ENCODE measurements at places on chromosomes 2 and 18. TPM values are rescaled to one million over a fixed set of nuclear protein-coding genes. Genes with fewer than 3 reads are reported as not detected.

DNA sequence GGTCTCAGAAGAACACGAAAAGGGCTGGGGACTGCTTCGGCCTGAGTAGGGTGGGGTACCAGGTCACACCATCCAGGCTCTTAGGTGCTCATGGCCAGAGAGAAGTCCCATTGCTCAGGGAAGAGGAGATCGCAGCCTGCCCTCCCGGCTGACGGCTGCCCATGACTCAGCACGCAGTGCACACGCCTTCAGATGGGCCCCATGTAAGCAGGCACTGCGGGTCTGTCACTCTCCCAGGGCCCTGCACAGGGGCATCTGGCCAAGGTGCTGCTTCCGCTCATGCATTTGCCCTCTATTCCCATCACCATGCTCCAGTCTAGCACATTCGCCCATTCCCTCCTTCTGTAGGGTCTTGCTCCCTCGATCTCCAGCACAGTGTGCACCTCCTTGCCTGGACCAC lies 34.7 kb downstream of the SFXN5 start:
- DNase-seq, result no peak

DNA sequence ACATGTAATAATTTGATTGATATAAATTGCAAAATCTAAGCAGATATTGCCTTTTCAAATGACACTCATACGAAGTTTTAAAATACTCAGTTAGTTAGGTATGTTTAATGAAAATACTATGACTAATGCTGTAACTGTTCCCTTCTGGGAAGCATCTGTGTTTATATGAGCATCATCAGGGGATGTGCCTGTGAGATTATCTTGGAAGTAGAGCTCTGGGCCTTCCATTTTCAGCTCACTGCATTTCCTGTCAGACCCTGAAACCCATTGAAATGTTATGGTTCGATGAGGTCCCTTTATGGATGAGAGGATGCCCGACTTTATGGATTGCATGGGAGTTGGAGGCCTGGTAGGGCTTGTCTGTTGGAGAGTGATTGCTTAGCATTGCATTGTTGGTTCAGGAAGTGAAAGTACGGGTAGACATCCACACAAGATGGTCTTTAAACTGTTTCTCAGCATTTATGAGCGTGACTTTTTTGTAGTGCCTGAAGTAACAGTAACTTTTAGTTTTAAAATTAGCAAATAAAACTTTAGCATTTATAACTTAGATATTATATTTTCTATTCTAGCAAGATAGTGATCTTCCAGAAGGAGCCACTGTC lies 28.7 kb downstream of the ELP2 start:
- DNase-seq, result no peak

- DNase-seq, result no peak
Observed at GRCh38 chr18:57426187-57426586, 9.0 kb upstream of the ONECUT2 start.

DNA sequence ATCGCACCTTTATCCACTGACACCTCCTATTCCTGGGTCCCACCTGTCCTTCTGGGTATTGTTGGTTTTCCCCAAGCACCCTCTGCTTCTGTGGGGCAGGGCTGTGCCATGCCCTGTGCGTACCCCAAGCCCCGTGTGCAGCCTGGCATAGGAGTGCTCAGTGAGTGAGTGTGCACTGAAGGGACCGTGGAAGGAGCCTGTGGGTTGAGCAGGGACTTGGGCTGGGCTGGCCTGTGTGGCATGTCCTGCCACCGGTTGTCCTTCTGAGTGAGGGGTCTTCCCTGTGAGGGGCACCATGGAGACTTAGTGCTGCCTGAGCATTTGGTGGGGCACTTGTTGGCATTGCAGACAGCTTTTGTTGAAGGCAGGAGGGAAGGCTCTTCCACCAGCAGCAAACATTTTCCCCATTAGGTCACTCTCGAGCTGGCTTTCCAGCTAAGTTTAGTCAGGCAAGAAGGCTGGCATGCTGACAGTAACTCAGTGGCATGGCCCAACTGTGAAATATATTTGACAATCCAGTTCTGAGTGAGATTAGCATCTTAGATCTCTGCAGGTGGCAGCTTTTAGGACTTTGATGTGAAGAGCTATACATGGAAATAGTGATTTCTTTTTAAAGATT lies 64.7 kb downstream of the LPIN1 start:
- DNase-seq, result no peak

DNA sequence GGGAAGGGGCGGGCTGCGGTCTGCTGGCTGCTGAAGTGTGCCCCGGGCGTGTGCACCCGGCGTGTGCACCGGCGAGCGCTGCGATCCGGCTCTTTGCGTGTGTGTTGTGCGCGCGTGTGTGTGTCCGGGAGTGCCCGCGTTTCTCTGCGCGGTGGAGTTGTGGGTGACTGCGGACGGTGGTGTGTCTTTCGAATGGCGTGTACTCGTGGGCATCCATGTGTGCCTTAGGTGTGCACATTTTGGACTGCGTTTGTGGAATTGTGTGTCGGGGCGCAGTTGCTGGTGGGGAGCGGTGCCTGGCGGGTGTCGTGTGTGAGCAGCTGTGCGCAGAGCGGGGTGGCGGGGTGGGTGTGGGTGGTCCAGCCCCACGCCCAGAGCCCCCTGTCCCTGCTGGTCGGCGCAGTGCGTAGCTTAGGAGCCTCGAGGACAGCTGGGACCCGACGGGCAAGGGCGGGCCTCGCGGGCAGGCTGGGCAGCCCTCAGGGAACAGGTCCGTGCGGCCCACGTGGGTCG lies 533 bp downstream of the HPCAL1 start:
- DNase-seq, result no peak

DNA sequence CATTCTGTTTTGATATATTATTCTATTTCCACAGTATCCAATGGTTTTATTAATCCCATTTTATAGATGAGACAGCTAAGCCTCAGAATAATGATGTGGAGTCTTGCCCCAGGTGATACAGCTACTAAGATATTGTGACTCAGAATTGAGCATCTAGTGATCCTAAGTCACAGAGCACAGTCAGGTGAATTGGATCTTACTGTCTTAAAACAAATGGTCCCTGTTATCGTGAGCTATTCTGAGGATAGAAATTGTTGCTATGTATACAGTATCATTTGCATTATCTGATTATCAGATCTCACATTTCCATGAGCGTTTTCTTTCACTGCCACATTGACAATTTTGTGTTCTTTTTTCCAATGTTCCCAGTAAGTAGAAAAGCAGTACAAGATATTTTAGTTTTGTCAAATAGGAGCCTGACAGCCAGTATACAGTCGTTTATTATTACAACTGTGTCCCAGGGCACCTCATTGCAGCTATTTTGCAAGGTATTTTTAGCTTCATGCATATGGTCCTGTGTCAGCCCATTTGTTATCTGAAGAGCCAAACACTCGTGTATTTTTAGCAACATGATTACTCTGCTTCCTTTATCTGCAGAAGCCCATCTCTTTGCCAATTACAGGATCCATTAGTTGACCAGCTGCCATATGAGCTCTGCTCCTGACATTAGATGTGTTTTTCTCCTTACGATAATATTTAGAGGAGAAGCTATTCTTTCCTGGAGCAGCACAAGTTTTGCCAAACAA lies 25.1 kb upstream of the SGPP2 start:
- no peak for DNase-seq

- no peak for DNase-seq
Observed at GRCh38 chr2:208153156-208153555, 7.2 kb upstream of the CRYGB start.

DNA sequence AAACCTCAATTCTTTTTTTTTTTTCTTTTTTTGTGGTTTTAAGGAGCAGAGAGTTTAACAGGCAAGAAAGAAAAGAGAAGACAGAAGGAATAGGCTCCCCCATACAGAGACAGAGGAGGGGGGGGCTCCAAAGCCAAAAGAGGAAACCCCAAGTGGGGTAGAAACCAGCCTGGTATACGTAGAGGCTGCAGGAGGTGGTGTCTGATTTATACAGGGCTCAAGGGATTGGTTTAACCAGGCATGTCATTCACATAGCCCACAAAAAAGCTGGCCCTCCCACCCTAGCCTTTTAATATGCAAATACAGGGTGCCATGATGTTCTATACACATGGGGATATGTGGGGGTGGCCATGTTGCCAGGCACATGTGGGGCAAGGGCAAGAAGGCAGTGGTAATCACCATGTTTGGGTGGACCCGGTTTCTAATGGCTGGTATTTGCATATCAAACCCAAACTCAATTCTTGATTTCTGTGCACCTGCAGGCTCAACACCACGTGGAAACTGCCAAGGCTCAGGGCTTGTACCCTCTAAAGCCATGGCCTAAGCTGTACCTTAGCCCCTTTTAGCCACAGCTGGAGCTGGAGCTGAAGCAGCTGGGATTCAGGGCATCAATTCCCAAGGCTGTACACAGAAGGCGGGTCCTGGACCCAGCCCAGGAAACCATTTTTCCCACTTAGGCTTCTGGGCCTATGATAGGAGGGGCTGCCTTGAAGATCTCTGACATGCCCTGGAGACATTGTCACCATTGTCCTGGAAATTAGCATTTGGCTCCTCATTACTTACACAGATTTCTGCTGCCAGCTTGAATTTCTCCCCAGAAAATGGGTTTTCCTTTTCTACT lies 170.3 kb downstream of the MAIP1 start:
- no peak for DNase-seq

GRCh38 chr18:76408480-76409067 lies 86.5 kb downstream of the ZNF516 start:
- no peak for DNase-seq

DNA sequence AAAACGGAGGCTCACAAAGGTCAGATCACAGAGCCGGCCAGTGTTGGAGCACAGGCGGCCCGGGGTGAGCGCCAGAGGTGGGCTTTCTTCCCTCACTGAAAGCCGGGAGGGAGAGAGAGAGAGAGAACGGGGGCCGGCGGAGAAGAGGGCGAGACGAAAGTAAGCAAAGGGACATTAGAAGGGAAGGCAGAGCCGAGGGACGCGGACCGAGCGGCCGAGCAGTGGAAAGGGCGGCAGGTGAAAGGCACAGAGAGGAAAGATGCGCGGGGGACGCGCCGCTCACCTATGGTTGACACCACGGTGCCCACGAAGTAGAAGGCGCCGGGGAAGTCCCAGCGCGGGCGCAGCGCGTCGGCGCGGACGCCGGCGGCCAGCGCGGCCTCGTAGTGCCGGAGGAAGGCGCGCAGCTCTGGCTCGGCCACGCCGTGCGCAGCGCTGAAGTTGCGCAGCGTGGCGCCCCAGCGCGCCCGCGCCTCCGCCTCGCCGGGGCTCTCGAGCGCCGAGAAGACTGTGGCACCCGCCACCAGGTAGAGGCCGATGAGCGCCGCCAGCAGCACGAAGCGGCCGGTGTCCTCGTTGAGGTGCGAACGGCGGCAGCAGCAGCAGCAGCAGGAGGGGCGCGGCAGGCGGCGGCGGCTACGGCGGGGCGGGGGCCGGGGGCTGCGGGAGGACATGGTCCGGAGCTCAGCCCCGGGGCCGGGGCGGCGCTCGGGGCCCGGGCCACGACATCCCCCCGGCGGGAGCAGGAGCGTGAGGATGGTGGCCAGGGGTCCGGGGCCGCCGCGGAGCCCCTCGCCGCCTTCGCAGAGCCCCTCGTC lies 166.9 kb downstream of the MSH2 start:
- peak; percentile 27 for DNase-seq

DNA sequence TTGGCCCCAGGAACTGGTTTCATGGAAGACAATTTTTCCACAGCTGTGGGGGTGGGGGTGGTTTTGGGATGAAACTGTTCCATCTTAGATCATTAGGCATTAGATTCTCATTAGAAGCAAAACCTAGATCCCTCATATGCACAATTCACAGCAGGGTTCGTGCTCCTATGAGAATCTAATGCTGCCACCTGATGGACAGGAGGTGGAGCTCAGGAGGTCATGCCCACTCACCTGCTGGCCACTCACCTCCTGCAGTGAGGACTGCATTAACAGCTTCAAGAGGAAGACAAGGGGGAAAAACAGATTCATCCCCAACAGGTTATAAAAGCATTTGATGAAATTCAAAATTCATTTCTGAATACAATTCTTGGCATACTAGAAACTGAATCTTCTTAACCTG lies 38.5 kb downstream of the THAP4 start:
- no peak for DNase-seq

GRCh38 chr18:33277431-33277830 lies 163.1 kb downstream of the CCDC178 start:
- no peak for DNase-seq

TLX2 gene
- total RNA-seq, result 0.19 TPM

GAL3ST2 gene
- 1.1 TPM for total RNA-seq

REG3A gene
- not detected for total RNA-seq

GPR35 gene
- total RNA-seq, result 1.5 TPM

ANKRD30B gene
- total RNA-seq, result not detected

SERPINB4 gene
- not detected for total RNA-seq

Measured in activated naive CD4-positive, alpha-beta T cell treated with anti-CD3 and anti-CD28 coated beads, Interleukin-2, amount 50 U/mL, for 72 hours (primary cell).